ENCODE measurements at places on chromosomes 12 and 14. TPM values are rescaled to one million over a fixed set of nuclear protein-coding genes. Genes with fewer than 3 reads are reported as not detected.

Gene NCOR2
- total RNA-seq = 32.9 TPM

Gene NAA25
- total RNA-seq = 38.1 TPM

Gene C12orf50
- not detected for total RNA-seq

Gene YLPM1
- 49.6 TPM for total RNA-seq

Gene CMKLR1
- total RNA-seq = 5.7 TPM

Gene NYNRIN
- total RNA-seq = 19.3 TPM

Gene AKAP3
- total RNA-seq = 1.0 TPM

Gene RNASE1
- 113 TPM for total RNA-seq

Gene SLC5A8
- under 0.01 TPM for total RNA-seq

Gene LRIG3
- 80.9 TPM for total RNA-seq

Gene KSR2
- under 0.01 TPM for total RNA-seq

Gene AICDA
- total RNA-seq = not detected

Gene PPP4R4
- 0.52 TPM for total RNA-seq

Gene ETFBKMT
- 2.1 TPM for total RNA-seq

Gene LHX5
- total RNA-seq = not detected

Gene SLCO1B1
- not detected for total RNA-seq

Gene KRT4
- total RNA-seq = not detected

Gene OTUB2
- total RNA-seq = 1.0 TPM

Gene CCER1
- not detected for total RNA-seq

Gene SMAGP
- total RNA-seq = 2.1 TPM

Gene MSRB3
- total RNA-seq = 34.4 TPM

Gene SDR9C7
- total RNA-seq = not detected

Gene GPRC5A
- 1.0 TPM for total RNA-seq

Gene LALBA
- total RNA-seq = not detected

Gene STXBP6
- 17.7 TPM for total RNA-seq

Gene IFNG-AS1
- 1.0 TPM for total RNA-seq

Gene CAPRIN2
- 15.7 TPM for total RNA-seq

Gene TEDC1
- total RNA-seq = 2.1 TPM

Gene RDH12
- total RNA-seq = 0.52 TPM

Gene ERGIC2
- 19.8 TPM for total RNA-seq

Gene ADCY4
- 9.9 TPM for total RNA-seq

Gene MYH7
- total RNA-seq = 426 TPM

Gene CAPZA3
- total RNA-seq = not detected

Gene SAMD4A
- 52.2 TPM for total RNA-seq

Gene ACOT6
- not detected for total RNA-seq

Gene ENTPD5
- 5.2 TPM for total RNA-seq

Gene PSEN1
- total RNA-seq = 35.0 TPM

Gene CLMN
- total RNA-seq = 2.1 TPM

Gene OVCH1
- under 0.01 TPM for total RNA-seq

Gene KITLG
- 14.6 TPM for total RNA-seq

Gene NGB
- not detected for total RNA-seq

Gene POTEG
- total RNA-seq = not detected

Gene KRT1
- 2.1 TPM for total RNA-seq

Gene FGF6
- 16.2 TPM for total RNA-seq

Gene ALX1
- total RNA-seq = 0.52 TPM

Measured in skeletal muscle tissue (tissue), 5 donors.